Hindlimb muscle (tissue), 1 donor: ENCODE measurements at places on chromosomes 7 and 10. TPM values are rescaled to one million over a fixed set of nuclear protein-coding genes. Genes with fewer than 3 reads are reported as not detected.

The SPAG6 gene
- polyA plus RNA-seq, result 6.5 TPM

DNA sequence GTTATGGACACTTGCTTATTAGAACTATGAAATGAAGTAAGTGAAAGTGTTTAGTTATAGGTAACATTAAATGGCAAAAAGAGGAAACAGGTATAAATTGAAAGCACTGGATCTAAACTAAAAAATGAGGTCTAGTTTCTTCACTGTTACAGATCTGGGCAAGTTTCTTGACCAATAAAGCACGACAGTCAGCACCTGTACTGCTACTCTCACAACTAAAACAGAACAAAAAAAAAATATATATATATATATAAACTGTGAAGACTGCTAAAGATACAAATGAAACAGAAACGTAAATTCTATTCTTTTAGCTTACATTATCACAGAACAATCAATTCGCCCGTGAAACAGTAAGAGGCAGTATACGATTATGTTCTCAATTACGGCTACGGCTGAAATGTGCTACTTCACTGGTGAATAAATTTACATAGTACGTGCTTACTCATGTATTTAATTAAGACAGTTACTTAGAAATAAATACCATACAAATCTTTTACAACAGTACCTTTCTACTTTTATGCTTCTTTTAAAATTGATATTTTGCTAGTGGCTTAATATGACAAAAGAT lies 4.2 kb downstream of the AHR start:
- no peak for DNase-seq

DNA sequence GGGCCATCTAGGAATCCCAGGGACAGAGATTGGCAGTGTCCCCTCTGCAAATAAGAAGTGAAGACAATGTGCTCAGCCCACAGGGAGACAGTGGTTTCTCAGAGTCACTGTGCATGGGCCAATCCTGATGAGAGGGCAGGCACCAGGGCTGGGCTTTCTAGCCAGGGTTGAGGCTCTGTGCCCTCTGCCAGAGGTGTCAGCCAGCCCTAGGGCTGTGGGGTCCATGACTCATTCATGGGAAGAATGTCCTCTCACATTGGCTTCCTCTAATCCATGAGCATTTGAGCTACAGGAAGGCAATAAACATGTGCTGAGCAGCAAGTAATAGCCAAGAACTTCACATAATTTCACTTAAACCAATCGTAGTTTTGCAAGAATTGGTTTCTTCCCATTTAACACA lies 482.0 kb upstream of the MGMT start:
- no peak for DNase-seq

DNA sequence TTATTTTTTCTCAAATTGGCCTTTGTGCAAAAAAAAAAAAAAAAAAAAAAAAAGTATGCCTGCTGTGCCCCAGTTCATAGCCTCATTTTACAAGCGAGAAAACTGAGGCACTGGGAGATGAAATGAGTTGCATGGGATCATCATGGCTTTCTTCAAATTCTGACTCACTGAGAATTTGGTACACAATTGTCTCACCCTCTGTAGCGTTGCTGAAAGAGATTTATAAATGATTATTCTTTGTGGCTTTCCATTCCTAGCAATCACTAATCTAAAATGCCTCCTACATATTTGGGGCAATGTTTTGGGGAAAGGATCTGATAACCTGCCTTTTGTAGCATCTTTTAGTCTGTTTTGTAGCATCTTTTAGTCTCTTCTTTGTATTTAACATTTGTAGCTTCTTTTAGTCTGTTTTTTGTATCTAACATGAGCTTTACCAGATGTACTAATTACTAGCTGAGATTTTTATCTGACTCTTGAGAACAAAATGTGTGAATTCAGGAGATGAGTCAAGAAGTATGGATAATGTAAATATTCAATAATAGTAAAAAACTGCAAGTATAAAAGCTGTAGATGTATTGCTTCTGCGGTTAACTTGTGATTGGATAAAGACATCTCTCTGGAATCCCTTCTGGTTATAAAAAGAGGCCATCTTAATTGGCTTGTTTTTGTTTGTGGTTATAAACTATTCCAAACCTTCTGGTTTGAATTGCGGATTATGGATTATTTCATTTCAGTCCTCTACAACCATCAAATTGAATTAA lies 161.4 kb downstream of the ARID5B start:
- no peak for DNase-seq

The AOAH gene
- 4.5 TPM for polyA plus RNA-seq

The RPS24 gene
- polyA plus RNA-seq, result 3,169 TPM

The SAMD9L gene
- polyA plus RNA-seq, result 4.8 TPM

The CTAGE6 gene
- not detected for polyA plus RNA-seq

DNA sequence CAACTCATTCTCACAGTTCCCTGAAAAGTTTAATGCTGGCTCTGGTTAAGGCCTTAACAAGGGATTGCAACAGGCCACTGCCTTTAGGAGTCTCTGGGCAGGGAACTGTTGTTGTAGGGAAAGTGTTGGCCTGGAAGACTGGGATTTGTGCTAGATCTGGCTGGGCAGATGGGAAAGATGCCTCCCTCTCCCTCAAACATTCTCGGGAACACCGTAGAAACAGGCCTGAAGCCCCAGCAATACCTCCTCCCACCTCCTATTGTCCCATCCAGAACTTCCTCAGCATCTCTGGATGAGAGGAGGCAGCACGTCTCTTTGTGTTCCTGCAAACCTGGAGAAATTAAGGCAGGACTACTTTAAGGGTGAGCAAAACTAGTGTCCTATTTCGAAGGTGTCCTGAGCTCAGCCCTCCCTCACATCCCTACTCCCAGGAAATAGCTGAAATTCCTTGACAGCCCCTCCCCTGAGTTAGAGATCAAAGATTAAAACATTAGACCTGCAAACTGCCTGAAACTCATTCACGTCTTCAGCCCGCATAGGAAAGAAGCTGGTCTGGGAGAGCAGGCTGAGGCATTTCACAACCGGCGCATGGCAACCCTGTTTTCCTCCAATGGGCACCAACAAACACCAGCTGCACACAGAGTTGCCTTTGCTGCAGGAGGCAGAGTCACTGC lies 10.9 kb upstream of the MAP3K8 start:
- DNase-seq, result no peak

GRCh38 chr7:66493235-66494205 lies 135.2 kb upstream of the KCTD7 start:
- peak; percentile 99 for DNase-seq

DNA sequence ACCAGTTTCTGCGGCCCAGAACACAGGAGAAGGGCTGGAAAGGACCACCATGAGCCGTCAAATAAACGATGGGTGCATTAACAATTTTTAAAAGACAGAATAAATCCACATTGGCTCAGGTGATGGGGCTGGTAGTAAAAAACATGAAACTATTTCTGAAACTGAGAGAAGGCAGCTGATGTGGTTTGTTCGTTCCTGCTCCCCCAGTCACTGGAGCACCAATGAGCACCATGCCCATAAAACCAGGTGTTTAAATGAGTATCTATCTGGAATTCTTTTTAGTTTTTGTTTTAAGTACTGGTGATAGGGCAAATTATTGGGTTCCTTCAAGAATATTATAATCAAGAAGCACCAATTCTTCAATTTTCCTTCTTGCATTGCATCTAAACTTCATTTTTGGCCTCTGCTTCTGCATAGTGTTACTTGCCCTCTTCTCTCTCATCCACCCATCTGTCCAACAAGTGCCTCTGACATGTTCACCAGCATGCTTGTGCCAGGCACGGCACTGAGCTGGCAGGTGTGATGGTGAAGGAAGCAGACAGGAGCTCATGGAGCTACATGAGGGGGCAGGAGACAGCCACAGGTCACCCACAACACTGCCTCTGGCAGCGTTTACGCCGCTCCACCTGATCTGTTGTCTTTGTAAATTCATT lies 65.5 kb downstream of the LARP4B start:
- no peak for DNase-seq

The PRSS37 gene
- polyA plus RNA-seq, result 0.28 TPM
